ENCODE measurements at places on chromosomes 13 and 19.

GRCh38 chr13:96053003-96053703 lies at the start of gene UGGT2:
TSS of gene UGGT2 (minus strand) at chr13:96053401. CDS start at chr13:96053312, 89 bp downstream.
- DNase-seq = peak; percentile 92

DNA sequence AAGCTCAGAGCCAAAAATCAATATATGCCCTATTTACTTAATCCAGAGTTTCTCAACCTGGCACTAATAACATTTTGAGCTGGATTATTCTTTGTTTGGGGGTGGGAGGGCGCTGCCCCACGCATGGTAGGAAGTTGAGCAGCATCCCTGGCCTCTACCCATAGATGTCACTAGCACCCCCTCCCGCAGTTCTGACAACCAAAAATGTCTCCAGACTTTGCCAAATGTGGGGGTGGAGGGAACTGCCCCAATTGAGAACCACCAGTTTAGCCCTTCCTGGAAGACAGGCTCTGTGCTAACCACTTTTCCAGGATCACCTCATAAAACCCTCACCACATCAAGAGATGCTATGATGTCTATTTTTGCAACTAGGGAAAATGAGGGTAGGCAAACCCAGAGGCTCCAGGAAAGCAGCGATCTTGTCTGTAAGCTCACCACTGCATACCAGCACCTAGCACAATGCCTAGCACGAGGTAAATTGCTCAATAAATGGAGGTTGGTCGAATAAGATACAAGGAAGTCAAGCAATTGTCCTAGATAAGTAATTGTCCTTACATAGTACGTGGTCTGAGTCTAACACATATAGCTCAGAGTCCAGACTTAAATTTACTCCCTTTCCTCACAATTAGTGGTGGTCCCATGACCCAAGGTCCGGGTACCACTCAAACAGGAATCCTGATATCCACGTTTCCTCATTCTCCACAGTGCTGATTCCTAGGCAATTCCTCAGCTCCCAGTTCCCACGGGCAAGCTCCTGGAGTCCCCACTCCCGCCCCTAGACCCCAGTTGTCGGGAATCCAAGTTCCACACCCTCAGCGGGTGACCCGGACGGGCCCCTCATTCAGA lies 892 bp downstream of the TRIR start:
- DNase-seq = peak; percentile 74

DNA sequence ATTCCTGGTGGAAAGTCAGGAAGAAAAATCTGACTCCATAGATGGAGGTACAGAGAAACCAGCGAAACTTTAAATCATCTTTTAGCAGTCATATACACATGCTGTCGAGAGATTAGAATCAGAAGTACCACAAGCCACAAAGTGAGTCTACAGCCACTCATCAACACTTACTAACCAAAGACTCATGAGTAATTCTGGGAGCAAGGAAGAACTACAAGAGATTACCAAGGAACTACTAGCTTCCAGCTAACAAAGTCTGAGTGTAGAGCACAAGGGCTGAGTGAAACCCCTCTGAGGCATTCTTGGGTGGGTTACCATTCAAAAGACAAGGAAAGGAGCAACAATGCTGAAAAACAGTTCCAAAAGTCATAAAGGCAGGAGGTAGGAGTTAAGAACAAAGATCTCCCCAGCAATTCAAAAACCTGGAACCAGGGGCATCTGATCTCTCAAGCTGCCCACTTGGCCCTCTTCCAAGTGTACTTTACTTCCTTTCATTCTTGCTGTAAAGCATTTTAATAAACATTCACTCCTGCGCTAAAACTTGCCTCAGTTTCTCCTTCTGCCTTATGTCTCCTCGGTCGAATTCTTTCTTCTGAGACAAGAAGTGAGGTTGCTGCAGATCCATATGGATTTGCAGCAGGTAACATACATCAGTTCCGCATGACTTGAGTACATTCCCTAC lies 13.0 kb downstream of the RBM26 start:
- DNase-seq = peak; percentile 76

GRCh38 chr19:10408511-10409283 lies 5.4 kb upstream of the CDC37 start:
- DNase-seq = no peak

GRCh38 chr19:20414120-20414519 lies 151.5 kb downstream of the ZNF737 start:
- no peak for DNase-seq

DNA sequence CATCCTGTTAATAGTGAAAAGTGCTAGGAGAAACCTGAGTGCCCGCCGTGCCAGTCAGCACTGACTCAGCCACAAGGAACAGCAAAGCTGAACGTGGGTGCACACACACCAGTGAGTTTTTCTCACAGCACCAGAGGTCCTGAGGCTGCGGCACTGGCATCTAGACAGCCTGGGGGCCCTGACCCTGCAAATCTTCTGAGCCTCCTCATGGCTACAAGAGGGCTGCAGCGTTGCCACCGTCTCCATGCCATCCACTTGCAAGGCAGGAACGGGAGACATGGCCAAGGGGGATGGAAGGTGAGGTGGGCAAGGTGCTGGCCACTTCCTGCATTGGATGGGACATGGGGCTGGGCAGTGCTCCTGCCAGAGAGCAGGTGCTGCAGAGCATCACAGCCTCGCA lies 211.2 kb upstream of the SOX1 start:
- no peak for DNase-seq

DNA sequence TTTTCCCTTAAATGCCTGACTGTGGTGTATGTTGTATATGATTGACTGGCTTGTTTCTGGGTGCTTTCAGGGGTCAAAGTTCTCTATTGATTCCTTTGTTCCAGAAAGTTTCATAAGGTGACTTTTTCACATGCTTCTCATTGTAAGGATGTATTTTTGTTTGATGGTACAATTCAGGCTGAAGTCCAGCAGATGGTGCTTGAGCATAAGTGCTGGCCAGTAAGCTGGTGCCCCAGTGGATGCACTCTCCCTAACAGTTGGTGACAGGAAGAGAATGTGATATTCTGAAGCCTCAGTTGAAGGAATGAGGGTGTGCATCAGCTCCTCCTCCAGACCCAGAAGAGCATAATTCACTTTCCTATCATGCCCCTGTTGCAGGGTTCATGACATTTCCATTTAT lies 1941.6 kb upstream of the PRR20A start:
- DNase-seq = no peak

DNA sequence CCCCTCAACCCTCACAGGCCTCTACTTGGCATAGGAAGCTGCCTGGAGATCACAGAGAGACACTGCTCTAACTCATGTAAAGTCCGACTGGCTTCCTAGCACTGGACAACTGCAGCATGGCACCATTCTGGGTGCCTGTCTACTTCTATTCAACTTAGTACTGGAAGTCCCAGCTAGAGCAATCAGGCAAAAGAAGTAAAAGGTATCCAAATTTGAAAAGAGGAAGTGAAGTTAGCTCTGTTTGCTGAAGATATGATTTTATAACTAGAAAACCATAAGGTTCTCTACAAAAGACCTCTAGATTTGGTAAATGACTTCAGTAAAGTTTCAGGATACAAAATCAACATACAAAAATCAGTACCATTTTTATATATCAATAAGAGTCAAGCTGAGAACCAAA lies 1017.6 kb downstream of the PCDH9 start:
- no peak for DNase-seq

GRCh38 chr13:103243495-103243894 lies 177.3 kb upstream of the SLC10A2 start:
- DNase-seq = no peak

DNA sequence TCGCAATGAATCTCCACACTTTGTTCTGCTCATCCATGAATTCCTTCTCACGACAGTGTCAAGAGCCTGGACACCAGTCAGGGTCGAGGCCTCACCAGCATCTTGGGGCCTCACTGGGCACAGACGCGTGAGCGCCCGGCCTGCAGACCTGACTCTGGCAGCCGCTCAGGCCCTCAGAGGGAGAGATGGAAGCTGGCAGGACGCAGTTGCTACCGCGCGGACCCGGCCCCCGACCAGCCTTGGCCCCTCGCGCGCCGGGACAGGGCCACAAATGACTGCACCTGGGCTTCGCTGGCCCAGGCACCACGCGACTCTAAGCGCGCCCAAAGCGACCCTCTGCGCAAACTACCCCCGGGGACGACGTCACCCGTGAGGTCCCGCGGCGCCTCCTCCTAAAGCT lies 937 bp upstream of the USP29 start:
- no peak for DNase-seq

GRCh38 chr19:12720851-12721655 lies 2.7 kb downstream of the TNPO2 start:
- peak; percentile 46 for DNase-seq

DNA sequence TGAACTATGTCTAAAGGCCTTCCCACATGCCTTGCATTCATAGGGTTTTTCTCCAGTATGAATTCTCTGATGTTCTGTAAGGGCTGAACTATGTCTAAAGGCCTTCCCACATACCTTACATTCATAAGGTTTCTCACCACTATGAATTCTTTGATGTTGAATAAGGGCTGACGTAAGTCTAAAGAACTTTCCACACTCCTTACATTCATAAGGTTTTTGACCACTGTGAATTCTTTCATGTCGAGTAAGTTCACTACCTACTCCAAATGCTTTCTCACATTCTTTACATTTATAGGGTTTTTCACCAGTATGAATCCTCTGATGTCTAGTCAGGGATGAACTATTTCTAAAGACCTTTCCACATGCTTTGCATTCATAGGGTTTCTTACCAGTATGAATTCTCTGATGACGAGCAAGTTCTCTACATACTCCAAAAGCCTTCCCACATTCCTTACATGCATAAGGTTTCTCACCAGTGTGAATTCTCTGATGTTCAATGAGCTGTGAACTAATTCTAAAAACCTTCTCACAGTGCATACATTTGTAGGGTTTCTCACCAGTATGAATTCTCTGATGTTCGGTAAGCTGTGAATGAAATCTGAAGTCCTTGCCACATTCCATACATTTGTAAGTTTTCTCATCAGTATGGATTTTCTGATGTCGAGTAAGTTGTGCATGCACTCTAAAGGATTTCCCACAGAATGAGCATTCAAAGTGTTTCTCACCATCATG lies 19.1 kb upstream of the ZNF260 start:
- DNase-seq = peak; percentile 26

DNA sequence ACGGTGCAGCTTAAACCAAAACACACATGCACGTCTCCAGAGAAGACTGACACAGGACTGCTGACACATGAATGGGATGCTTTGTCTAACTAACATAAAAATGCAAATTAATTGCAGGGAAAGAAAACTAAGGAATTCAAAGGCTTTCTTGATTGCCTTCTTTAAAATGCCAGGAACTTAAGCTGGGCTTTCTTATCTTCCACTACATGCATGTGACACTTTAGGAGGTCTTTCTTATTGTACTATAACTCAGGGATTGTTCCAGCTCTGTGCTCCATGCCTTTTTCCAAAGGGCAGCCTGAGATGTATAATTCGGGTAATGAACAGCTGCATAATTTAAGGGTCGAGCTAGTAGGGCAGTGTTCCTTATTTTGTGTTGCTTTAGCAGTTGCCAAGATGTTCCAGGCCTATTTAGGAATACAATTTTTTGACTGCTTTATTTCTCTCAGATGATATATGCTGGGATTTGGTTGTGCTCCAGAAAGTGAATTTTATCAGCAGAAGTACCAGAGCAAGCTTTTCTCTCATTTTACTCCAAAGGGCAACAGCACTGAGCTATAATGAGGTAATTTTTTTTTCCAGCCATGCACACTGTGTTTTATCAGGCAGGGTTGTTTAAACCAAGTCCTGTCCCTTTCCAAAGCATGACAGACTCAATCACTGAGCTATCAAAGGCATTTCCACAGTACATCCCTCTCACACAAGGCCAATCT lies 885.2 kb downstream of the PCDH9 start:
- DNase-seq = peak; percentile 46

DNA sequence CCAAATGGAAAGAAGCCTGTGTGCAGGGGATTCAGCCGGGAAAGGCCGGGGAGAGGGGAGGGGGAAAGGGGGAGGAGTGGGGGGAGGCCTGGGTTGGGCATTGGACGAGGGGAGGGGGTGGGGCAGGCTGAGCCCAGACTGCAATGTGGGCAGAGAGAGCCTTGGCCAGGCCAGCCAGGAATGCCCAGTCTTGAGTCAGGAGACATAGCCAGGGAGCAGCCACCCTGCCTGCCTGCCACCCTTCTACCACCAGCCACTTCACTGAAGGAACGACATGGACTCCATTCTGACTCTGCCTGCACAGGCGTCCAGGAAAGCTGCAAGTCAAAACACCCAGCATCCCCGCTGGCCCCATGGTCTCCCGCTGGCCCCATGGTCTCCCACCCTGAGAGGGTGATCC lies 498 bp downstream of the PROZ start:
- no peak for DNase-seq

DNA sequence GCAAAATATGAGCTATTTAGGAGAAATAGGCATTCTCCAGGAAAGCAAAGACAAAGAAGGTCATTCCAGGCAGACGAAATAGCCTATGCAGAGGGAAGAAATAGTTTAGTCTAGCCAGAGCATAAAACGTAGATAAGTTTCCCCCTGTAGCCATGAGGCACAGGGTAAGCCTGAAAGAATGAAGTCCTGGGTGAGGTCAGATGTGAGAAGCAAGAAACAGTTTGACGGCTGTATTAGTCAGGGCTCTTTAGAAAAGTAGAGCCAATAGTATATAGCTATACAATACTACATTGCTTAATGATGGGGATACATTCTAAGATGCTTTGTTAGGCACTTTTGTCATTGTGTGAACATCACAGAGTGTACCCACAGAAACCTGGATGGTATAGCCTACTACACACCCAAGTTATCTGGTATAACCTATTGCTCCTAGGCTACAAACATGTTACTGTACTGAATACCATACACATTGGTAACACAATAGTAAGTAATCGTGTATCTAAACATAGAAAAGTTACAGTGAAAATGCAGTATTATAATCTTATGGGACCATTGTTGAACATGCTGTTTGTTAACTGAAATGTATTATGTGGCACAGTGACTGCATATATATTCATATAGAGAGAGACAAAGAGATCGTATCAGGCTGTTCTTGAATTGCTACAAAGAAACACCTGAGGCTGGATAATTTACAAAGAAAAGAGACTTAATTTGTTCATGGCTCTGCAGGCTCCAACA lies 59.3 kb upstream of the WDFY2 start:
- no peak for DNase-seq

DNA sequence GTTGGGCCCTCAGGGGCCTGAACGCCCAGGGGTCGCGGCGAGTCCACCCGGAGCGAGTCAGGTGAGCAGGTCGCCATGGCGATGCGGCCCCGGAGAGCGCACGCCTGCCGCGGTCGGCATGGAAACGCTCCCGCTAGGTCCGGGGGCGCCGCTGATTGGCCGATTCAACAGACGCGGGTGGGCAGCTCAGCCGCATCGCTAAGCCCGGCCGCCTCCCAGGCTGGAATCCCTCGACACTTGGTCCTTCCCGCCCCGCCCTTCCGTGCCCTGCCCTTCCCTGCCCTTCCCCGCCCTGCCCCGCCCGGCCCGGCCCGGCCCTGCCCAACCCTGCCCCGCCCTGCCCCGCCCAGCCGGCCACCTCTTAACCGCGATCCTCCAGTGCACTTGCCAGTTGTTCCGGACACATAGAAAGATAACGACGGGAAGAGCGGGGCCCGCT lies at the start of gene CCNA1:
Gene CCNA1, plus strand, starts transcription at position 390 of the 439 bp plus-strand sequence. CDS start 562 bp downstream, outside the sequence.
- DNase-seq = no peak

Measured in LHCN-M2 (cell line).